ENCODE measurements at places on chromosomes 12 and 14. TPM values are rescaled to one million over a fixed set of nuclear protein-coding genes. Genes with fewer than 3 reads are reported as not detected.

CIROP gene
- not detected for total RNA-seq

DNA sequence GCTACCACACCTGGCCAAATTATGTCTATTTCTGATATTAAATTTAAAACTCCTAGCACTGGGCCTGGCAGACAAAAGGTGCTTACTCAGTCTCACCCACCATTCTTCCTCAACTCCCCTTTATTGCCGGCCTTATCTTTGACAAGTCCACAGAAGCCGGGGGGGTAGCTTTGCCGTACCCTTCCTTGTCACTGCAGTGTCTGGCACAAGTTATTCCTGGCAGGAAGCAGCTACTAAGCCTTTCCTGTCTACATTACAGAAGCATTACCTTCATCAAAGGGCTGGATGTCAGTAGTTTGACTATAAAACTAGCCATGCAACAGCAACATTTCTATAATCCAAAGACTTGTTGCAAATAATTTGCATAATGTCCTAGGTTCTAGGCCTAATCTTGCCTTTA is 127.1 kb downstream of the PRICKLE1 start:
- no peak for DNase-seq

TBX3 gene
- total RNA-seq = 16.6 TPM

TMCC3 gene
- 16.3 TPM for total RNA-seq

- DNase-seq = no peak
Observed at GRCh38 chr14:83164591-83164990, 1630.9 kb upstream of the SEL1L start.

DNA sequence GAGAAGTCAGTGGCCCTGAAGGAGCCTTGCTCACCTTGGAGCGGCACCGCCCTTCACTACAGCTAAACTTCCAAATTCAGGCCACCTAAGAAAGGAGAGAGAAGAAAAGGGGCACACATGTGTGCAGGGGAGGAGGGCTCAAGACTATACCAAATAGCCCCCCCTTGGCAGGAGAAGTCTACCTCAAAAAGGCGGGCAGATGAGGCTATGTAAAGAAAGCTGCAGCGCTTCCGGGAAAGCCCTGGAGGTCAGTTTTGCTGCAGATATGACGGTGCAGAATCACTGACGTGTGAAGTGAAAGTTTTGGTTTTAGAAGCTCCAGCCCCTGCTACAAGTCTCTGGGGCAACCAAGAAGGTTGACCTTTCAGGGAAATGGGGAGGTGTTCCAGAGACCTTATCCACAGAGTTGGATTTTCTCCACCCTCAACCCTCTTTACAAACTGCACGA is 48.2 kb upstream of the PNMA1 start:
- DNase-seq = no peak

GRCh38 chr14:55381040-55381439 is 30.6 kb downstream of the ATG14 start:
- DNase-seq = no peak

PMCH gene
- not detected for total RNA-seq

DNA sequence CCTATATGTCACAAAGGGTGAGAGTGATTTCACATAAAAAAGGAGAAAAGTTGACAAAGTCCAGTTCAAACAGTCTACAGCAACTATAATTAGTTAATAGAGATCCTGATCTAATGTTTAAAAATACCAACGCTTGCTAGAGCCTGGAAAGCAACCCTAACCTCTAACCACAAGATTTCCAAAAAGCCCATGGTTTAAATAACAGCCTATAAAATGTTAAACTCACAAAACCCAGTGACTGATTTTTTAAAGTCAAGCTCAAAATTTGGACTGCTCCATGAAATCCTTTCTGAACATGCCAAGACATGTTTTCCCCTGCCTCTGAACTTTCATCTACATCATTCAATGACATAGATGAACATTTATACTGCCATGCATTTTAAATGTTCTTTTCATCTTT is 81.6 kb downstream of the PLEKHG7 start:
- DNase-seq = no peak

- DNase-seq = no peak
Observed at GRCh38 chr14:35988550-35988949, 162.4 kb downstream of the BRMS1L start.

DNA sequence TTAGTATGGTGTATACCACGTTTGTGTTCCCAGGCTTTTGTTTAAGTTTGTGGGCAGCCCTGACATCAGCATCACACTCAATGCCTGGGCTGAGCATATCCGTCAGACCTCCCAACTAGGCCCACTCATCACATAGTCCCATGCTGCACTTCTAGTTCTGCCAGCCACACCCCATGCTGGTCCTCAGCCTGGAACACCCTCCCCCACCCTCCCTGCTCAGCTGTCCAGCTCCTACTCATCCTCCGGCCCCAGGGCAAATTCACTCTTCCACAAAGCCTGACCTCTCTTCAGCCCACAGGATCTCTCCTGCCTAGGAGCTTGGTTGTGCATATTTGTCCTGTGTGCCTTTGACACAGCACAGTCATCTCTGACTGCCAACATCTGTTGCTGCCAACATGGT is 3.9 kb upstream of the ENDOU start:
- no peak for DNase-seq

DNA sequence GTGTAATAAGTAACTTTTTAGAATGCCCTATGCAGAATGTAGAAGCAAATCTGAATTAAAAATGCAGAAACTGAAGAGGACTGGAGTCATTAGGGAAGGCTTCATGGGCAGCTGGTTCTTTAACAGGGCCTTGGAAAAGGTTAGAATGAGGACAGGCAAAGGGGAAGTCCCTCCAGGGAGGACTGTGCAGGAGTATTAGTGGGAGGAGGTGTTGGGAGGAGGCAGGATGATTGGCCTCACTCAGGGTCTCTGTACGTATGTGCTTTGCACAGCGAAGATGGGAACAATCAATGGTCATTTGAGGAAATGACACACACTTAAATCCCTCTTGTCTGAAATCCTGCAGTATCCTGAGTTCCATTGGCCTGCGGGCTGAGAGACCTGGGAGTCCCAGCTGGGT is 119.7 kb downstream of the PTCSC3 start:
- no peak for DNase-seq
